ENCODE measurements at places on chromosomes 13 and 19.

- no peak for DNase-seq
Observed at GRCh38 chr19:48989701-48990291, 3.3 kb downstream of the GYS1 start.

- DNase-seq = no peak
Observed at GRCh38 chr13:97944396-97945029, 9.0 kb upstream of the IPO5 start.

DNA sequence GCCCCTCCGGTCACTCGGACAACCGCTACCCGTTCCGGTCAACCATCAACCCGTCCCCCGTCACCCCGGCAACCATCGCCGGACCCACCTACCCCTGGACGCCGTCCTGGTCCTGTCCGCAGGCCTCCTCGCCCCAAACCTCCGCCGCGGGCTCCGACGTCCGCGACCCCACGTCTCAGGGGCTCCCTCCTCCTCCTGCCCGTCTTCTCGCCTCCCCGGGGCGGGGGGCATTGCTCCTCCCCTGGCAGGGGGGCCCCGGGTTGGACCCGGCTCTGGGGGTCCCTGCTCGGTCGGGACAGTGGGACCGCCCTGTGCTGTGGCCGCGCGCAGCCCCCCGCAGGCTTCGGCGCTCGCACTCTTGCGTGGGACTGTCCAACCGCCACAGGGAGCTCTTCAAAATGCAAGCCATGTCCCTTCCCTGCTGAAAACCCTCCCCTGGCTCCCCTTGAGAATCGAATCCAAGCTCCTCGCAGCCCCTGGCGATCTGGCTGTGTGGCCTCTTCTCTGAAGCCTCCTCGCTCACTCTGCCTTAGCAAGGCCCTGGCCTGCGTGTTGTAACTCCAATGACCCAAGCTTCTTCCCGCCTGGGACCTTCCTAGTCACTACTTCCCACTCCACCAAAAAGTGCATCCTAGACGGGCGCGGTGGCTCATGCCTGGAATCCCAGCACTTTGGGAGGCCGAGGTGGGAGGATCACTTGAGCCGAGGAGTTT is 8.4 kb downstream of the EPHX3 start:
- no peak for DNase-seq

GRCh38 chr13:110648146-110648819 is 32.9 kb downstream of the NAXD start:
- no peak for DNase-seq

- no peak for DNase-seq
Observed at GRCh38 chr19:49290517-49290916, 34.5 kb downstream of the SLC6A16 start.

DNA sequence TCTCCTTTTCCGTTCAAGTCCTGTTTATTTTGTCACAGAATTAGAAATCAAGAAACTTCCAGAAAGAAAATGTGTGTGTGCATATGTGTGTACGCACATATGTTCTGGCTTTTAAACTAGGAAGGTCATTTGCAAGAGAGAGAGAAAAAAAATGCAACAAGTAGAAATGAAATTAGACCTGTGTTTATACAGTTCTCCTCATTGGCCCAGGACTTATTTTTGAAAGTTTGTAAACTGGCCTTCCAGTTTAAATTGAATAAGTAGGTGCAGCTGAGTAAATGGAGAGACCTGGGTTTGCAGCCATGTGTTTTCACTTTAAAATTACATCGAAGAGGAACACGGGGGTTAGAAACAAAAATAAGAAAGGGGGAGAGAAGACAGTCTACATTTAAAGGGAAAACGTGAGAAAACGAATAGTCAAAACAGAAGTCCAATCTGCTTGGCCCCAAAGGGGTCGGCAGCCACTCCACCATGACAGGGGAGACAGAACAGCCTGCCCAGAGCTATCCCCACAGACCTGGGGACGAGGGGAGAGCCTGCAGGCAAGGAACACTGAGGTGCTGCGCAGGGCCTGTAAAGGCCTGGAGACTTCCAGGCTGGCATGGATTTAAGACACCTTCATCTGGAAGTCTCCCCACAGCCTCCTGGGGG is 216.8 kb upstream of the MAB21L1 start:
- DNase-seq = no peak

DNA sequence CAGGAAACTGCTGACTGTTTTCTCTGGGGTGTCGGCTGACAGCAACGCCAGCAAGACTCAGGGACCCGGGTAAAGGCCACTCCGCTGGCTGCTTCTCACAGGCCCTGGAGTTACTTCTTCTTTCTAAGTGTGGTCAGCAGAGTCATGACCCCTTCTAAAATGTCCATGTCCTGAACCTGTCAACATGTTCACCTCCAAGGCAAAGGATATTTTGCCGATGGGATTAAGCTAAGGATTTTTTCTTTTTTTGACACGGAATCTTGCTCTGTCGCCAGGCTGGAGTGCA is 7.9 kb downstream of the PEX11G start:
- no peak for DNase-seq

DNA sequence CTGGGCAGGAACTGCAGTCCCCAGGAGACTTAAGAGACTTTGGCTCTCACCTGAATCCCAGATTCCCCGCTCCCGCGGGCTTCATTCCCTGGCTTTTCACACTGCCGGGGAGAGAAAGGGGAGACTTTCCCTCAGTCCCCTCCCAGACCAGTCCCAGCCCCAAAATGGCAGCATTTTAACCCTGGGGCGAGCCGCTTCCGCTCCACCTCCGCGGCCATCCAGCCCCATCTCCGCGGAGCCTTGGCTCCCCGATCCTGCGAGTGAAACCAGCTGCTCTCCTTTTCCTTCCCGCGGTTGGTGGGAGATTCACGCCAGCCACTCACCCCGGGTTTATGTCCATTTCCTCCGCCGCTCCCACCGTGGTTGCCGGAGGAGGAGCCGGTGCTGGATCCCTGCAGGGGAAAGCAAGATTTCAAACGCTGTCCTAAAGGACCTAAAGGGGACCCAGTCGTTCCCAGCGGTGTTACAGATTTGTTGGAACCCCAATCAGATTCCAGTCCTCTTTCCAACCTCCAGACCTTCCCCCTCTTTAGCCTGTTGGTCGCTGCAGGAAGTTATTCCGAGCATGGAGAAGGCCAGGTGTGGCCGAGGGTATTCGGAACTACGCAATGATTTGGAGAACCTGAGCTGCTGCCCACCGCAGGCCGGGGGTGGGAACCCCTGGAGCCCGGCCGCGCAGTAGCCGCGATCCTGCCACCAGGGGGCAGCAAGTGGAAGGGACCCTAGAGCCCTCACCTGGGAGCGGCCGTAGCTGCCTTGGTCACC is 3.4 kb downstream of the DMKN start:
- DNase-seq = peak; percentile 69

DNA sequence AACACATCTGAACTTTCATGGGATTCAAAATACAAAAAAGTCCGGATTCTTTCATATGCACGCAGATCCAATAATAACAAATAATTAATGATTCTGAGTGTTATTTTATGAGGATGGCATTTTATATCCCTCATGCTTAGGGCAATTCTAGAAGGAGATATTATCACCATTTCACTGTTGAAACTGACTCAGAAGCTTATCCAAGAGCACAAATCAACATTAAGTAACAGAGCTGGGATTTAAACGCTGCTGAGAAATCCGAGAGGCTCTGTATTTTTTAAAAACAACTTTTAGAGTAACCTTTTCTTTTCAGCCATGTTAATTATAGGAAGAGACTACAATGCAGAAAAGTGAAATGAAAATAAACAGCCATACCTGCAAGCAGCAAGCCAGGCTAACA is 30.3 kb downstream of the ATP7B start:
- DNase-seq = no peak

DNA sequence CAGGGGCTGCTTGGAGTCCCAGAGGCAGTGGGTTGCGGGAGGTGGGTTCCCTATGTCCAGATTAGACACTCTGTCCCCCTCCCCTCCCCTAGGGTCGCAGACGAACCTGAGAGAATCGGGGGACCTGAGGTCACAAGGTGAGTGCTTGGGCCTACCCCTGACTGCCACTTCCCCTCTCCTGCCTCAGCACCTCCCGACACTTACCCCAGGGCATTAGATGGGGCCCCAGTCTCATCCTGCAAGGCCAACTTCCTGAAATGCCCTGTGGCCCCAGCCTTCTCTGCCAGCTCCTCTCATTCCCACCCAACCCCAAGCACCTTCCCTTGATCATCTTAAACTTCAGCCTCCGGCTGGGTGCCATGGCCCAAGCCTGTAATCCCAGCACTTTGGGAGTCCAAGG is 23.0 kb downstream of the CKM start:
- DNase-seq = no peak

GRCh38 chr13:110961959-110962358 is 47.1 kb upstream of the ANKRD10 start:
- no peak for DNase-seq

DNA sequence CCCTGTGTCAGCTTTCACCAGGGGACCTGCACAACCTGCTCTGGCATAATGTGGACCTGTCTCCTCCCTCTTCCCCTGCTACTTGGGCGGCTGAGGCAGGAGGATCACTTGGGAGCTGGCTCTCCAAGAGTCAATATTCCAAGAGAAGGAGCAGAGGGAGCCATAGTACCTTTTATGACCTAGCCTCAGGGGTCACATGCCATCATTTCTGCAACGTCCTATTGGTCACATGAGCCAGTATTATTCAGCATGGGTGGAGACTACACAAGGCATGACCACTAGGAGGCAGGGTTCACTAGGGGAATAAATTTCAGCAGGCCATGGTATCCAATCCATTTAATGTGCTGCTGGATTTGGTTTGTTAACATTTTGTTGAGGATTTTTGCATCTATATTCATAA is 12.0 kb upstream of the SHFL start:
- peak; percentile 40 for DNase-seq

GRCh38 chr13:51638216-51638871 is 54.1 kb downstream of the WDFY2 start:
- DNase-seq = no peak

DNA sequence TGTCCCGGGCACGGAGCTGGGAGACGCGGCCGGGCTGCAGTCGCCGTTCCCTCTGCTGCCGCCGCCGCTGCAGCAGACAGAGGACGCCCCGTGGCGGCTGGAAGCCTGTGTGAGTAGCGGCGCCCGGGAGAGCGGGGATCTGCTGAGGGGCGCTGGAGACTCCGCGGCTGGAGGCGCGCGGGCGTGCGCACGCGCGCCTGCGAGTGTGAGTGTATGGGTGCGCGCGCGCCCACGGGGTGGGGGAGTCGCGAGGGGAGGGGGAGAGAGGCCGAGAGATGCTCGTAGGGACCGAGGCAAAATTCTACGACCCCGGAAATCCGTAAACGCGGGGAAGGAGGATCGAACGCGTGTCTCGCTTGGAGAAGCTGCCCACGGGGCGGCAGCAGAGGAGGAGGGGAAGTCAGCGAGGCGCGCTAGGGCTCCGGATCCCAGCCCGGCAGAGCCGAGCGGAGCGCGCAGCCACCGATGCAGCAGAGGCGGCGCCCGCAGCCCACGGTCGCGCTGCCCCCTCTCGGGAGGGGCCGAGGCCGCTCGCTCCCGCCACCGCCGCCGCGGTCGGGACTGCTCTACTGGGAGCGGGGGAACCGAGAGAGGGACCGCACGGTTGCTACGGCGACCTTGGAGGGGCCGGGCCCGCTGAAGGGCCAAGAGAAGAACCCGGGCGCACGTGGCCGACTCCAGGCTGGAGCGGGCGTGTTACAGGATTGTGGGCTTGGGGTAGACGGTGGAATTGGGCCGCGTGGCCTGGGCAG is at the start of gene ENOX1:
Gene ENOX1 (minus strand): TSS at position 207 of the 752 bp plus-strand sequence.
- DNase-seq = no peak

DNA sequence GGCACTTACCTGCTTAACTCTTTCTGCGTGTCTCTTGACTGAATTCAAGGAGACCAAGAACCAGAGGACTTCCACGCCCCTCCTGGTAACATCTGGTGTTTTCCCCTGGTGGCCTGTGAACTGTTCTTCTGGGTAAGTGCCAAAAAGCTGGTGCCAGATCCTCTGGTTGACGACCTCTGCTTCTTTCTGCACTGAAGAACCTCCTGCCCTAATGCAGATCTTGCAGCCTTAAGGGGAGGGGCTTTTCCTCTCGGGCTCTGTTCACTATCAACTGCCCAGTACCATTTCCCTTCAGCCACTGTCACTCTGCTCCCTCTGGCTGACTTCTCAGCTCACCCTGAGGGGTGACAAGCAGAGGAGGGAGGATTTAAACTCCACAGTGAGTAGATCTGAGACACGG is 6.1 kb upstream of the ERVV-1 start:
- DNase-seq = no peak

DNA sequence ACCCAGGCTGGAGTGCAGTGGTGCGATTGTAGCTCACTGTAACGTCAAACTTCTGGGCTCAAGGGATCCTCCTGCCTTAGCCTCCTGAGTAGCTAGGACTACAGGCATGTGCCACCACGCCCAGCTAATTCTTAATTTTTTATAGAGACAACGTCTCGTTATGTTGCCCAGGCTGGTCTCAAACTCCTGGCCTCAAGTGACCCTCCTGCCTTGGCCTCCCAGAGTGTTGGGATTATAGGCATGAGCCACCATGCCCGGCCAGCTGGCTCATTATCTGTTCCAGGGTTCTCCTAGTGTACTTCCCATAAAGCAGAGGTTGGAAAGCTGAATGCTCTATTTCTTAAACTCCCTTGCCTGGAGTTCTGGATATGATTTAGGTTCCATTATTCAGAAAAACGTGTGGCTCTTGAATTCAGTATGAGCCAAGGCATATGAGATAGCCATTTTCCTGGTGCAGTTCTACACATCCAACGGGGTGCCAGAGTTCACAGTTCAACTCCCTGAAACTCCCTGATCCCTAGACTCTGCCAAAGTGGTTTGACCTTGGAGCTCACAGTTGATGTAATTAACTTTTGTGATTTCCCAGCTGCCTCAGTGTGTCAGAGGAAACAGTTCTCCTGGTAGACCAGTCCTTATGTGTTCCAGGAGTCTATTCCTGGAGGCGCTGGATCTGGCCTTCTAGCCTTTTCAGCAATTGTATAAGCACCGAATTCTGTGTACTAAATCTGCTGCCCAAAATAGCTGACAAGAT is 21.6 kb downstream of the GPR183 start:
- no peak for DNase-seq

GRCh38 chr13:43766725-43767124 is 20.0 kb downstream of the ENOX1 start:
- no peak for DNase-seq

GRCh38 chr13:97975280-97975847 is 21.9 kb downstream of the IPO5 start:
- no peak for DNase-seq

Measured in activated T-cell treated with anti-CD3 and anti-CD28 coated beads for 4 hours (primary cell).